Activated T-helper 9 cell treated with anti-CD3 and anti-CD28 coated beads, Interleukin-2, amount 50 U/mL, for 16 hours (primary cell): ENCODE measurements at places on chromosomes 7 and 10.

DNA sequence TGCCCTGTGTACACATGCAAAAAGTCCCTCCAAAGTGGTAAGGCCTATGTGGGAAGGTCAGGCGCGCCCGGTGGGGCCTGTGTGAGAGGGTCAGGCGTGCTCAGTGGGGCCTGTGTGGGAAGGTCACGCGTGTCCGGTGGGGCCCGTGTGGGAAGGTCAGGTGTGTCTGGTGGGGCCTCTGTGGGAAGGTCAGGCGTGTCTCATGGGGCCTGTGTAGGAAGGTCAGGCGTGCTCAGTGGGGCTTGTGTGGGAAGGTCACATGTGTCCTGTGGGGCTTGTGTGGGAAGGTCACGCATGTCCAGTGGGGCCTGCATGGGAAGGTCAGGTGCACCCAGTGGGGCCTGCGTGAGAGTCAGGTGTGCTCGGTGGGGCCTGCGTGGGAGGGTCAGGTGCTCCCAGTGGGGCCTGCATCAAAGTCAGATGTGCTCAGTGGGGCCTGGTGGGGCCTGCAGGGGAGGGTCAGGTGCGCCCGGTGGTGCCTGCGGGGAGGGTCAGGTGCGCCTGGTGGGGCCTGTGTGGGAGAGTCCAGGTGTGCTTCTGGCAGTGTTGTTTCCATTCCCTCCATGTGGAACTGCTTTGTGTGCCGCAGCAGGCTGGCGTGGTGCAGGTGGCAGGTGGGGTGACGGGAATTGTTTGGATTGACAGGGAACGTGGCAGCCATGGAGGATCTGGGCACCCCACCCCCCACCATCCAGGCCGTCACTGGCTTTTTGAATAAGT is 15.4 kb downstream of the LRRC27 start:
- no peak for DNase-seq

- DNase-seq = no peak
These were observed 26.4 kb upstream of the YAE1 start for GRCh38 chr7:39539816-39540215.

DNA sequence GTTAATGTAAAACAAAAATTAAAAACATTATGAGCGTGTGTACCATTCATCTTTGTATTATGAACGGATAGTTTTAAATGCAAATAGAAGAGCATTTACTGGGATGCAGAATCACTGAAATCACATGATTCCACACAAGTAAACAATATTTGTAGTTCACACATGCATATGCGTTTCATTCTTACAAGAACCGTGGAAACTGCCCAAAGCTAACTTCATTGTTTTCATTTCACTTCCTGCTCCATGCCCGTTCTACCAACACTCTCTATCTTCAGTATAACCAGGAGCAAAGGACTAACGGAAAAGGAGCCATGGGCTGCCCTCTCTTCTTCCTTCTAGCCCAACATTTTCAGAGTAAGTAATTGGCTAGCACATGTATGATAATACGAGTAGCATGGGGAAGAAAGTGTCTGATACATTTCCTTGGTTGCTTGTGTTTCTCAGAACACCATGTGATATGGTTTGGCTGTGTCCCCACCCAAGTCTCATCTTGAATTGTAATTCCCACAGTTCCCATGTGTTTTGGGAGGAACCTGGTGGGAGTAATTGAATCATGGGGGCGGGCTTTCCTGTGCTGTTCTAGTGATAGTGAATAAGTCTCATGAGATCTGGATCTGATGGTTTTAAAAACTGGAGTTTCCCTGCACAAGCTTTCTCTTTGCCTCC is 38.8 kb downstream of the ZNF783 start:
- no peak for DNase-seq

DNA sequence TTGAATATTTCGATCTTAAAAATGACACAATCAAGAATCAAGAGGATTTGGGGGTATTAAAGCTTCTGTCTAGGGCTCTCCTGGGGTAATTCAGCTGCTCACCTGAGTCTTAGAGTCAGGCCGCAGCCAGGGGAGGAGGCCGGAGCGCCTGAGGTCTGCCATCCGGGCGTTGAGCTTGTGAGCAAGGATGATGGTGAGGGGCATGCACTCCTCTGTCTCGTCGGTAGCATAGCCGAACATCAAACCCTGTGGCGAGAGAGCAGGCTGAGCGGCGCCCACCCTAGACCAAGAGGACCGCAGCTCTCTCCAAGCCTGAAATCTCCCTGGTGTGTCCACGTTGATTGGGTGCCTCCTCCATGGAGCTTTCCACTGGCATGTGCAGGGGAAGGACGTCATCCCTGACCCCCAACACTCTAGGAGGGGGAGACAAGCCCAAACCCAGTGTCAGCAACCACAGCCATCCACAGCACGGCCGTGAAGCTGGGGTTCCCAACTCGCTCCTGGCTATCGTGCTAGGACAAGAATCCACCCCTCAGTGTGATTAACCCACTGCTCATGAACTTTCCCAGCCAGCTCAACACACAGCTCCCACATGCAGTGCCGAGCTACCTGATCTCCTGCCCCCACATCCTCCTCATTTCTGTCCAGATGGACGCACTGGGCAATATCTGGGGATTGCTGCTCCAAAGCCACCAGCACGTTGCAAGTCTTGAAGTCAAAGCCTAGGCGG is 9.2 kb downstream of the MAT1A start:
- DNase-seq = no peak

GRCh38 chr7:70325509-70326101 is 727.3 kb downstream of the AUTS2 start:
- DNase-seq = no peak

GRCh38 chr10:77319557-77319956 is 318.1 kb downstream of the KCNMA1 start:
- no peak for DNase-seq

- DNase-seq = no peak
These were observed 18.4 kb downstream of the ADAM8 start for GRCh38 chr10:133258066-133258817.

DNA sequence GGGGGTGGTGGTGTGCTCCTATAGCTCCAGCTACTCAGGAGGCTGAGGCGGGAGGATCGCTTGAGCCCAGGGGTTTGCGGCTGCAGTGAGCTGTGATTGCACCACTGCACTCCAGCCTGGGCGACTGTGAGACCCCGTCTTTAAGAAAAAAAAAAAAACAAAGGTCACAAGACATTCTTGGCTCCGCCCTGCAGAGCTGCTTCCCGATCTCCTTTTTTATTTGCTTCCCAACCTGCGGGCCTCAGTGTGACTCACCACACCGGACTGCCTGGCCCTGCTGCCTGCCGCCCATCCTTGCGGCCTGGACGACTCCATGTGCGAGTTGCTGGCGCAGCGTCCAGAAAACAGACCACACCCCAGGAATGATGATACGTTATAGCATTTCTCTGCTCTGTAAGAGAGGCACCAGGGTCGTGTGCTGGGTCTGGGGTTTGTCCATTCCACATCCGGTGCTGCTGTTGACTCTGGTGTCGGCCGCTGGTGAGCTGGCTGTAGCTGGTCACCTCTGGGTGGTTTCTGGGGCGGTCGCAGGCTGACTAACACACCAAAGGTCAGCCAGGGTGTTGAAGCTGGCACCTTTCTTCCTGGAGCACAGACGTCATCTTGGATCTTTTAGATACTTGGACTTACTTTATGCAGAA is 123.6 kb downstream of the TCF7L2 start:
- DNase-seq = no peak

GRCh38 chr10:51596695-51597094 is 102.7 kb downstream of the CSTF2T start:
- DNase-seq = no peak

DNA sequence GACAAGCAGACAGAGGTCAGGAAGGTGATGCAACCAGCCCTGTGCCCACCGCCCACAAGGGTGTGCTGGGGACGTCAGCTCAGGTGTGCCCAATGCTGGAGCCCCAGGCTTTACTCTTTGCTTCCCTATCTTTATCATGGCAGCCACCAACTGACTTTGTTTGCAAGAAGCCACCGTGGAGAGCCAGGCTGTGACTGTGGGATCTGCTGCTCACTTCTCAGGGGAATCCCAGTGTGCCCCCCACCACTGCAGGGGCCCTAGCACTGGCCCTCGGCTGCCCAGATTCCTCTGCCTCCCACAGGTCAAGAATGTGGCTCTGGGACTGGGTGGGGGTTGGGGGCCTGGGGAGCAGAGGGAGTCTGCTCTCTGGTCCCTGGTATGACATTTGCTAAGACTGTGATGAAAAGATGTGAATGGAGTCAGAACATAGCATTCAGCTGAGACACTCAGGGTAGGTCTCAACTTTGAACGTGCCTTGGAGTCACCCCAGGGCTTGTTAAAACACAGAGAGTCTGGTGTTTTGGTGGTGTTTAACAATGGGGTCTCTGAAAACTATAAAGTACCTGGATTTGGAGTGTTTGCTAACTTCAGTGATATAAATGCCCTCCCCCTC is 47.3 kb downstream of the ARHGAP22 start:
- no peak for DNase-seq

- no peak for DNase-seq
These were observed 2.1 kb downstream of the CNNM2 start for GRCh38 chr10:102919992-102920739.

GRCh38 chr7:37786741-37787569 is 61.4 kb upstream of the NME8 start:
- DNase-seq = no peak

DNA sequence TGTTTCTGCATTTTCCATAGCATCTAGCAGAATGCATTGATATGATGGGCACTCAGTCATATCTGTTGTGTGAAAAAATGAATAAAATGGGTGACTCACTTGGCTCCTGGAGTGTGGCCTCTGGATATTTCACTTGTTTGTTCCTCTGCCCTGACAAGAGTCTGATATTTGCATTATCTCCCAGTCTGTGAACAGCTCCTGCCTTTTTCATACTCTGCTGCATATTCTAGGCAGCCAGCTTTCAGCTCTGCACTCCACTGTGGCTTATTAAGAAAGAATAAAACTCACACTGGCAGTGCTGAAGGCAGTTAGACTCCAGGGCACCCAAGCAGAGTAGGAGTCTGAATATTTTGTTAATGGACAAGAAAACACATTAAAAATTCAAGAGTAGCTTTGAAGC is 623.9 kb downstream of the SORCS1 start:
- DNase-seq = no peak

- no peak for DNase-seq
These were observed 58.3 kb upstream of the EGFR start for GRCh38 chr7:54960517-54960916.

DNA sequence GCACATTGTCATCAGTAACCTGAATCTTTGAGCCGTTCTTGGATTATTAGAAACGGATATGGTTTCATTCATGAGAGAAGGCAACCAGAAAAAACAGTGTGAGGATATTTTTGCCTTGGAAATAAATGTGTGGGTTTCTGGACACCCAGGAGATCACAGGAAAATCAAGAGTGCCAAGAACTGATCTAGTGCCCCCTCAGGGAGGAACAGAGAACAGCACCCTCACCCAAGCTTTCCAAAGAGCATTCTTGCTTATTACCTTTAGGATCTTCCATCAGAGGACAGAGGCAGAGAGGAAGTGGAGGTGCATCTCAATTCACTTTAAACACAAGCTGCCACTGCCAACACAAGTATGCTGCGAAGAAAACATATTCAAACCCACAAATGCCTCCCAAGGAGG is 851.5 kb upstream of the COBL start:
- DNase-seq = no peak

DNA sequence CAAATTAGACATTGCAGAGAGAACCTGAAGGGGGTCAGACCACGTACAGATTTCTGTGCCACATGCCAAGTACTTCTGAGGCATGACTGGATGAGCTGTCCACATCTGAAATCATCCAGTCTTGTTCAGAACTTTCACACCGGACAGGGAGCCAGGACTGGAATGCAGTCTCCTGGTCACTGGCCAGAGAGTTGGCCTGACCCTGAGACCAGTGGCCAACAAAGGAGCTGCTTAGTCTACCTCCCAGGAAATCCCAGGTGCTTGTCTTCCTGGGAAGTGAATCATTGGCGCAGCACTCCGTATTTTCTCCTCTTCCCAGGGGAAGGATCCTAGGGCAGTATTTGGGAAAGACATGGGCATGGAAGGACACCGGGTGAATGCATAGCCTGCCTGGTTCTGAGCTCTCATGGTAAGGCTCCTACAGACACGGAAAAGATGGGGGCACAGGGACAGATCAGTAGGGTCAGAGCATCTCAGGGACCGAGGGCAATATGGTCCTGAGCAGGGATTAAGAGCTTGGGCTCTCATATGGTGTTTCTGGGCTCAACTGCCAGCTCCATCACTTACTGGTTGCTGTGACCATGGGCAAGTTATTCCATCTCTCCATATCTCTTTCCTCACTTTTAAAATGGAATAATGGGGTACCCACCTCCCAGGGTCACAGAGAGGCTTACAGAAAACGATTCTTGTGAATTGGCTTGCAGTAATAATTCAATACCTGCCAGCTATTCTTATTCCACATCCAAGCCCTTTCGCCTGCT is 1.3 kb upstream of the SCD start:
- DNase-seq = no peak

DNA sequence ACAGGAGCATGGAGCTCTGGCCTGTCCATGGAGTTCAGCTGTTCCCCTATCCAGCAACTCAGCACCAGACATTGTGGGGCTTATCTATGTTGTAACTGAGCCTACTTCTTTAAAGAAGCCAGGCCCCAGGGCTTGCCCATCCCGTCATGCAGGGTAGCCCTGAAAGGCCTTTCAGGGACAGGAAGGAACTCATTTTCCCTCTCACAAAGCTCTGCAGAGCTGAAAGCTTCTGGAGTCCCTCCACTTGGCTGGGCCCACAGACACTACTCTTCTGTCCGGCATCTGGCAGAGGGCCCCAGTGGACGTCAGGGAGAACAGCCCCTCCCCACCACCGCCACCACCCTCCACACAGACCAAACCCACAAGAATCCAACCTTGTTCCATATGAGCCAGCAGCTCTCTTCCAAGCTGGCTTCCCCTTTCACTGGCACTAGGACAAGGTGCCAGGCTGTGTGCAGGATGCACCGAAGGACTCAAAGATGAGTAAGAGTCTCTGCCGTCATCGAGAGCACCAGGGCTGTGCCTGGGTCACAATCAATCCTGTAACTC is 33.1 kb downstream of the DENND2A start:
- DNase-seq = no peak

DNA sequence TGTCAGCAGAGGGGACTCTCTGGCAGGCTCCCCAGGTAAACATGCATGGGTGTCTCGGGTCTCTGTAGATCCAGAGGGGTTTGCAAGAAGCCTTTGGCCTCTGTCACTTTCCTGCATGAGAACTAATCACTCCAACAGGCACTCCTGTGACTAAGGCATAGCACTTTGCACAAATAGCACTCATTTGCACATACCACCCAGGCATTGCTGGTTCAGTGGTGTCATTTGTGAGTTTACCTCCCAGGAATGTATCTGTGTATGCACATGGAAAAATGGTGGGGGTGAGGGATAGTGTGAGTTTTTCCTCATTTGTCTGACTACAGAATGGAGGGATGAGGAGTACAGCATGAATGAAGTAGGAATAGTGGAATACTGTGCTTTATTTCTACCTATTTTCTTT is 39.5 kb downstream of the CNNM1 start:
- DNase-seq = no peak

DNA sequence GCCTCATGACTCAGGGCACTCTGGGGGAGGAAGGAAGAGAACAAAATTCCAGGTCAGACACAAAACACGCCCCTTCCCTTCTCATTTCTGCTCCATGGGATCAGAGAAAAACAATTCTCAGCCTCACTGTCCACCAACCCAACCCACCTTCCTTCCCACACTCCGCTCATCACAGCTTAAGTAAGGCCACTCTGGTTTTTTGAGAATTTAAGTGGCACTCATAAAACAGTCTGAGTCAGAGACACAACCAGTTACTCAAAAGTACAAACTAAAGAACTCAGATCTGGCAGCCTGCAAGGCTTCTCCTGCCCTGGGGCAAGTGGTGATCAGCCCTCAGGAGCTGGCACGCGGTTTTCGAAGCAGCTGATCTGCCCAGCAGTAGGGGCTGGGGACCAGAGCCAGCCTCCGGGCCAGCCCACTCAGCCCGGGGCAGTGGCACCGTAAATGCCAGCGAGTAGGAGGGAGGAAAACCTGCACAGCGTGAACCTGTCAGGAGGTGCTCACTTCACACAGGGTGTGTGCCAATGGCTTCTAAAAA is 39.1 kb upstream of the ABLIM1 start:
- no peak for DNase-seq
